Stomach (tissue), 19 donors: ENCODE measurements at places on chromosomes 2 and 18. TPM values are rescaled to one million over a fixed set of nuclear protein-coding genes. Genes with fewer than 3 reads are reported as not detected.

DNA sequence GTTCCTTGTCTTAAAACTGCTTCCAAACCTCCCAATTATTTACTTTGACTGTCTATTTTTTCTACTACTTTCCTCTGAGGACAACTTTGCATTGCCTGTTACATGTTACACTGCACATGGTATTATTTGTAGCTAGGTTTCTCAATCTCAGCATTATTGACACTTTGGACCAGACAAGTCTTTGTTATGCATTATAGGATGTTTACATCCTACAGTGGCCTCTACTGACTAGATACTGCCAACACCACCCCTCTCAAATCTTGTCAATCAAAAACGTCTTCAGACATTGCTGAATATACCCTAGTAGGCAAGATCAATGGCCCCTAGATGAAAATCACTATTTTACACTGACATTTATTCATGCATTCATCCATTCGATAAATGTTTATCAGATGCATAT, 129.6 kb upstream of the DNAJC10 start:
- DNase-seq = no peak

- DNase-seq = no peak
Observed at GRCh38 chr2:166625670-166626069, 131.6 kb upstream of the SCN7A start.

GRCh38 chr2:207184768-207185167, 19.0 kb upstream of the KLF7 start:
- DNase-seq = no peak

- no peak for DNase-seq
Observed at GRCh38 chr2:4499316-4500030, 796.1 kb downstream of the DCDC2C start.

DNA sequence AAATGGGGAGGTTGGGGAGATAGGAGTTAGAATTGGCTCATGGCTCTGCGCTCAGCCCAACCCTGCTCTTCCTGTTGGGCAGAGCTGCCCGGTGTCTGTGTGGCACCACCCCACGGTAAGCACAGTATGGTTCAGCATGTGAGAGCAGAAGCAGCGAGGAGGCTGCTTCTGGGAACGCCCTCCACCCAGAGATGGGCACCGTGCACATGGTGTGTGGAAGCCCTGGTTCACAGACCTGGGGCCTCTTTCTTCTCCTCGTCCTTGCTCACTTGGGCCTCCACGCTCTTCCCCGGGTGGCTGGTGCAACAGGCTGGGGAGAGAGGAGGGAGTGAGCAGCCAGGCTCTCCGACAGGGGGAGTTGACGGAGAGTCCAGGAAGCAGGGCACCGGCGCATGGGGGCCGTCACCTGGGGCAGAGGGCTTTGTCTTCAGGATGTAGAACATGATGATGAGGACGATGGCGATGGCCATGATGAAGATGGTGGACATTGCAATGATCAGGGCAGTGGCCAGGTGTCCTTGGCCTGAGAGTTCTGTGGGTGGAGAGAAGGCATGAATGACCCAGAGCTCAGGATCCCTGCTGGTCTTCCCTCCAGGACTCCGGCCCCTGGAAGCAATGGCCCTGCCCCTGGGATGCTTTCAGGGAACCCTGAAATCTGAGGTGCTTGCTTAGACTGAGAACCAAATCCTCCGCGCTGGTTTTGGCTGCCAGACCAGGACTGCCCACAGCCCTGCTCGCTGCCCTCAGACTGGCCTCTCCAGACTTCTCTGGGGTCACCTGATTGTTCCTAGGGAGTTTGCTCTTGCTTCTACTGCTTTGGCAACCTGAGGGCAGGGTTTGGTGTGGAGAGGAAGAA, 78.3 kb downstream of the EDAR start:
- DNase-seq = peak; percentile 21

The TOGARAM2 gene
- not detected for total RNA-seq

The ATP8B1 gene
- 107 TPM for total RNA-seq

The POTEI gene
- 1.2 TPM for total RNA-seq
